Left ventricle myocardium inferior (tissue), 1 donor: ENCODE measurements at places on chromosomes 16 and 17. TPM values are rescaled to one million over a fixed set of nuclear protein-coding genes. Genes with fewer than 3 reads are reported as not detected.

GRCh38 chr17:44655983-44656710, at the start of gene MEIOC:
TSS of gene MEIOC (plus strand) at chr17:44656468. CDS start at chr17:44656614, 146 bp downstream.
- H3K4me3 ChIP-seq = peak within 1 kb of the TSS; percentile 51
- no peak within 1 kb of the TSS for H3K27ac ChIP-seq
- no peaks in the 10 kb centered on the region for H3K36me3 ChIP-seq
- H3K27me3 ChIP-seq = peaks cover 83% of the 10 kb centered on the region
- H3K4me1 ChIP-seq = peaks cover 11% of the 10 kb centered on the region

GRCh38 chr16:9755081-9755480, 427.1 kb downstream of the GRIN2A start:
- H3K4me3 ChIP-seq = no peak overlapping the region
- H3K27ac ChIP-seq = no peak overlapping the region
- H3K4me1 ChIP-seq = peaks cover 5% of the 10 kb centered on the region
- no peaks in the 10 kb centered on the region for H3K27me3 ChIP-seq

The DNAJA2 gene
- total RNA-seq = 90.8 TPM

DNA sequence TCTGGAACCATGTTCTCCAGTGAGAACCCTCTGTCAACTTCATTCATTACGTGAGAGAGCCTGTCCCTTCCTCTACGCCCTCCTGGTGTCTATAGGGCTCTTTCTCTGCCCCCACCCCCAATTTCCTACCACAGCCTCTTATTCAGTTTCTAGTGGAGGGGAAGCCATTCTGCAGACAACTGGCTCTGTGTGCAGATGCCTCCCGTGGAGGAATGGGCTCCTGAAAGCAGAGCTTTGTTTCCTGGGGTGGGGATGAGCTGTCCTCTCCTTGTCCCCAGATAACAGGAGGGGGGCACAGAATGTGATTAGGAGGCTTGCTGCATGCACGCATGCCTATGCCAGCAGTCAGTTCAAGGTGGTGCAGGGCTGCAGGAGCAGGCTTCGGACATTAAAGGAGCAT, 31.6 kb downstream of the MMP15 start:
- H3K27ac ChIP-seq = no peak overlapping the region
- no peaks in the 10 kb centered on the region for H3K4me1 ChIP-seq
- no peaks in the 10 kb centered on the region for H3K36me3 ChIP-seq
- H3K27me3 ChIP-seq = no peaks in the 10 kb centered on the region

DNA sequence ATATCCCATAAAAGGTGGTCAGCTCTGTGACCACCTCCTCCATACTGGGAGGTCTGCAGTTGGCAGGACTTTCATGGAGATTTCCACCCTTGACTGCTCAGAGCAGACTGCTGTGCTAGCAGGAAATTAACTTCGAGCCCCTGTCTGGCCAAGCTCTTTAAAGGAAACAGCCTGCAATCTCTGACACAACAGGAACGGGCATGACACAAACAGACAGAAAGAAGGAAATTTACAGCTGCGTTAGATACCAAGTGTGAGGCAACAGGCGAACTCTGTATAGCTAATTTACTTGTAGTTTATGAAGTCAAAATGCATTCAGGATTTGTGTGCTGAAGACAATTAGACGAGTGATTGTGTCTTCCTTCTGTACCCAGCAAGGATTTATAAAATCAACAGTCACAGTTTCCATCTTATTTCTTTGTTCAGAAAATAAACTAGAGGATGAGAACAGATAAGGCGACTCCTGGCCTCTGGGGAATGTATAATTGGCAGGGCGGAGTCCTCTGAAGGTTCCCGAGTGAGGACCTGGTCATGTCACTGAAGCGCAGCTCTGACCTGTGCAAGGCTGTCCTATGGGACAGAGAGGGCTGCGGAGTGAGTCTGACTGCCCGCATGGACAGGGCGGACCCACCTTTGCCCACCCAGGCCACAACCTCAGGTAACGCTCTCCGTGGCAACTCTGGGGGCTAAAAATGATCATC, 16.1 kb downstream of the WIPI1 start:
- peak overlapping the region; percentile 82 for H3K27ac ChIP-seq
- no peak overlapping the region for H3K4me3 ChIP-seq
- H3K4me1 ChIP-seq = peaks cover 93% of the 10 kb centered on the region
- DNase-seq = no peak
- peaks cover 65% of the 10 kb centered on the region for H3K36me3 ChIP-seq

DNA sequence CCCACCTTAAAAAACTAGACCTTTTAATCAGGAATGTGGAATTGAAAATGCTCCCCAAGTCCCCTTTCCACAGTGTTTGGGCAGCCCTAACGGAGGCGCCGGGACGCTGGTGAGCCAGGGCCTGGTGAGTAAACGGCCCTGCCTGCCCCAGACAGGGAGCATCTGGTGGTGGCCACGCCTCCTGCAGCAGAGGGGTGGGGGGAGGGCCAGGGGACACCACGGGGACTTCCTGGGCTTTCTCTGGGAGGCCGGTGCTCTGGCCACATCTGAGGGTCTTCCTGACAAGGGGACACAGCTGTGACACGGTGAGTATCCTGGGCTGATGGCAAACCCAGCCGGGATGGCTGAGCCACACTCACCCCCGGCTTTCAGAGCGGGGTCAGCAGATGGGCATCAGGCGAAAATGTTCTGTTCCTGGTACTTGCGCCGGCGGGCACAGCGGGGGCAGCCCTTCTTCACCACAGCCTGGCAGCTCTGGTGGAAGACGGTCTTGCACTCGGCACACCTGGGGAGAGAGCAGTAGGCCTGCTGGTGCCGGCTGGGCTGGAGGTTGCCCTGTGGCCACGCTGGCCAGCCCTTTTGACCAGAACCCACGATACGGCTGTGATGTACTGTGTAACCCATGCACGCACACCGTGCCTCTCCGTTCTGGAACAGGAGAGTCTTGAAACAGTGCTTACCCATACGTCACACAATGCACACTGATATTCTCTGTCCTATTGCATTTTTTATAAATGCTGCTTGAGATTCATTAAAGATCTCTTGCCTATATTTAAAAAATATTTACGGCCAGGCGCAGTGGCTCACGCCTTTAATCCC, 5.0 kb upstream of the ARHGAP27 start:
- no peak overlapping the region for H3K4me3 ChIP-seq
- H3K36me3 ChIP-seq = peaks cover 58% of the 10 kb centered on the region
- H3K27me3 ChIP-seq = peaks cover 2% of the 10 kb centered on the region
- DNase-seq = no peak

GRCh38 chr17:20852239-20852989, 190.4 kb downstream of the USP22 start:
- H3K4me3 ChIP-seq = peak overlapping the region; percentile 52
- H3K27me3 ChIP-seq = peaks cover 5% of the 10 kb centered on the region
- H3K27ac ChIP-seq = no peak overlapping the region
- DNase-seq = peak; percentile 31
- H3K36me3 ChIP-seq = no peaks in the 10 kb centered on the region
- peaks cover 13% of the 10 kb centered on the region for H3K4me1 ChIP-seq

GRCh38 chr17:64157669-64158180, 27.8 kb upstream of the ERN1 start:
- peaks cover 84% of the 10 kb centered on the region for H3K4me1 ChIP-seq
- DNase-seq = no peak
- H3K27ac ChIP-seq = peak overlapping the region; percentile 96
- no peaks in the 10 kb centered on the region for H3K27me3 ChIP-seq
- H3K4me3 ChIP-seq = no peak overlapping the region
- peaks cover 18% of the 10 kb centered on the region for H3K36me3 ChIP-seq

DNA sequence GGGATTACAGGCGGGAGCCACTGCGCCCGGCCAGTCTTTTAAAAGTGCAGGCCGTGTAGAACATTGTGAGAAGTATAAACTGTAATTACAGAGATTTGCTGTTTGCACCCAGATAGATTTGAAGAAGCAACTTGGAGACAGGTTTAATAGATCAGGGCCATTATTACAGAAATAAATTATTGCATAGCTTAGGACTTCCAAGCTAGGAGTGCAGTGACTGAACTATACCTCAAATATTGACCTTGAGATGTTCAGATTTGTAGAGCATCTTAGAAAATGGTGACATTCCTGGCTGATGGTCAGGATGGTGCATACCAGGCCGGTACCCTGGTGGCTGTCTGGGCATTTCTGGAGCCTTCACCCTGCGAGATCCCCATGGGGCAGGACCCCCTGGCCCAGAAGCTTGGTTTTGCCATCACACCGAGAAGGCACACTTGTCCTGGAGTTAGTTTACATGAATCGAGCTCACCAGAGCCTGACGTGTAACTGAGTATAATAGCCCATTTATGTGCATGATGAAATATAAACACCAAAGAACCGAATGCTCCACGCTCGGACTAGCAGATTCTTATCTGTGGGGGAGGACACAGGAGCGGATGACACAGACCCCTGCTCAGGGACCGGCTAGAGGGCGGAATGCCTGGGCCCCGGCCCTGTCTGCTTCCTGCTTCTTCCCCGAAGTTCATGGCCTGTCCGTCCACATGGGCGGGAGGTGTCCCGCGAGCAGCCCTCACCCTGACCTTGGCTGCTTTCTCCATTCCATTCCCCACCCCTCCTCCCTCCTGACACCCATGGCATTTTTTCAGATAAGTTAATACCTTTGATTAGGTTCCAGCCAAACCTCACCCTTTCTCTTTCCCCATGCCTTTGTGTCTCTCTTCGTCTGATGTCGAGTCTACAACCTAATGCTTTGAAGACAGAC, 32.1 kb downstream of the CCDC40 start:
- DNase-seq = no peak
- peak overlapping the region; percentile 89 for H3K27ac ChIP-seq
- H3K4me3 ChIP-seq = no peak overlapping the region
